ENCODE measurements at places on chromosomes 3 and 15. TPM values are rescaled to one million over a fixed set of nuclear protein-coding genes. Genes with fewer than 3 reads are reported as not detected.

The LRRC3B gene
- total RNA-seq: 39.9 TPM

The CALML4 gene
- total RNA-seq: 1.6 TPM

The MEGF11 gene
- 4.5 TPM for total RNA-seq

The SEMA3F gene
- 9.4 TPM for total RNA-seq

The ZNF774 gene
- total RNA-seq: 4.5 TPM

The ITPKA gene
- 1.6 TPM for total RNA-seq

The NR1I2 gene
- total RNA-seq: 0.82 TPM

The IL20RB gene
- 0.82 TPM for total RNA-seq

The ZMAT3 gene
- total RNA-seq: 6.1 TPM

The PIGB gene
- total RNA-seq: 6.1 TPM

The UPK1B gene
- total RNA-seq: not detected

The FBXL22 gene
- 0.82 TPM for total RNA-seq

The CELF6 gene
- 11.4 TPM for total RNA-seq

The CLDN18 gene
- total RNA-seq: not detected

The PLA2G4D gene
- total RNA-seq: under 0.01 TPM

The POLR2M gene
- total RNA-seq: 563 TPM

The ZNF502 gene
- 14.3 TPM for total RNA-seq

The RTP1 gene
- 0.41 TPM for total RNA-seq

All from frontal cortex (tissue), 4 donors.